ENCODE measurements at places on chromosomes 11 and 22. TPM values are rescaled to one million over a fixed set of nuclear protein-coding genes. Genes with fewer than 3 reads are reported as not detected.

Gene F2
- total RNA-seq, result 0.06 TPM

Gene ADM
- total RNA-seq, result 3.8 TPM

Gene CFAP300
- total RNA-seq, result 15.2 TPM

Gene EMID1
- 17.7 TPM for total RNA-seq

Gene MIOX
- not detected for total RNA-seq

Gene HBG2
- not detected for total RNA-seq

Gene DRD2
- total RNA-seq, result 0.21 TPM

Gene TPBGL
- total RNA-seq, result not detected

Gene TYR
- not detected for total RNA-seq

Gene BTBD10
- total RNA-seq, result 46.1 TPM

Gene OR10A6
- total RNA-seq, result not detected

Gene TRIM64C
- total RNA-seq, result not detected

Gene UBASH3B
- total RNA-seq, result 2.0 TPM
